Activated CD4-positive, alpha-beta memory T cell treated with anti-CD3 and anti-CD28 coated beads for 36 hours (primary cell): ENCODE measurements at places on chromosomes 2 and 18. TPM values are rescaled to one million over a fixed set of nuclear protein-coding genes. Genes with fewer than 3 reads are reported as not detected.
A peak's percentile ranks its signal among the peaks of the same experiment; 100 is the strongest.

Gene TUBA3D
- not detected for total RNA-seq

Gene SCYGR4
- not detected for total RNA-seq

Gene RNU2-63P
- 25.7 TPM for total RNA-seq

Gene DAW1
- not detected for total RNA-seq

Gene REG3G
- not detected for total RNA-seq

Gene SRD5A2
- not detected for total RNA-seq

Gene LONRF2
- not detected for total RNA-seq

DNA sequence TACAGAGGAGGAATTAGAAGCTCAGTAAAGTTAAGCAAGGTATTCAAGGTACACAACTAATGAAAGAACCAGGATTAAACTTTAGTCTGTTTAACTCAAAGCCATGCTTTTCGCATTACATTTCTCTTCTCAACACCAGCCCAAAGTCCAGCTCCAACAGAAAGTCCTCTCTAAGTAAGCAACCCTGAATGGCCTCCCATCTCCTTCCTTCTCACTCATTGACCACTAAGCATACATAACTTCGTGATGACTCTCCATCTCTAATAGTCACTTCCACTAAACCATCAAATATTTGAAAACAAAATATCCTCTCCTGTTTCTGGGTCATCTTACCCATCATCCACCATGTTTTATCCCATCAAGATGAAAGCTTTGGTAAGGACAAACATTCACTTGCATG, 219.8 kb downstream of the RAD51AP2 start:
- DNase-seq, result no peak

- no peak for DNase-seq
Measured at GRCh38 chr2:27838502-27838901, 51.7 kb downstream of the RBKS start.

DNA sequence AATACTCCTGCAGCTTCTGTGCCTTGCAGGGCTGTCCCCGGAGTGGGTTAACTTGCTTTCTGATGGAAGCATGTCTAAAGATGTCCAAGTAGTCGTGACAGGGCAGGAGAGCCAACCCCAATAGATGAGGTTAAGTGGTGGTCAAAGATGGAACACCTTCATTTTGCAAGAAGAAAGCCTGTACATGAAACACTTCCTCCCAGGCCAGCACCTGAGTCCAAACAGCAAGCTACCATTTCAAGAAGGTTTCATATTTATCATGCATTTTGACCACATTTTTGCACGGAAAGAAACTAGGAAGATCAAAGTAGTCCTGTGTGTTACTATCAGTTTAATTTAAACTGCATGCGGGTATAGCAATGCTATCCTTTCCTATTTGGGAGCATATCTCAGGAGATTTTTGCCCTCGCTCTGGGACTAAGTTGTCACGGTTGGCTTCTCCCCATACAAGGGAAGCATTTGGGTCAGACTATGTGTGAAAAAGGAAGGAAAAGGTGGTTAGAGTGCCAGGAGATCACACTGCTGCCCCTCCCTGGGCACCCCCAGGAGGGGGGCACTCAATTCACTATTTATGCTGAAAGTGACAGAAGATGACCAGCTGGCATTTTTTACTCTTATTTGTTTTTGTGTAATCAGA, 187.6 kb downstream of the ZNF521 start:
- no peak for DNase-seq

DNA sequence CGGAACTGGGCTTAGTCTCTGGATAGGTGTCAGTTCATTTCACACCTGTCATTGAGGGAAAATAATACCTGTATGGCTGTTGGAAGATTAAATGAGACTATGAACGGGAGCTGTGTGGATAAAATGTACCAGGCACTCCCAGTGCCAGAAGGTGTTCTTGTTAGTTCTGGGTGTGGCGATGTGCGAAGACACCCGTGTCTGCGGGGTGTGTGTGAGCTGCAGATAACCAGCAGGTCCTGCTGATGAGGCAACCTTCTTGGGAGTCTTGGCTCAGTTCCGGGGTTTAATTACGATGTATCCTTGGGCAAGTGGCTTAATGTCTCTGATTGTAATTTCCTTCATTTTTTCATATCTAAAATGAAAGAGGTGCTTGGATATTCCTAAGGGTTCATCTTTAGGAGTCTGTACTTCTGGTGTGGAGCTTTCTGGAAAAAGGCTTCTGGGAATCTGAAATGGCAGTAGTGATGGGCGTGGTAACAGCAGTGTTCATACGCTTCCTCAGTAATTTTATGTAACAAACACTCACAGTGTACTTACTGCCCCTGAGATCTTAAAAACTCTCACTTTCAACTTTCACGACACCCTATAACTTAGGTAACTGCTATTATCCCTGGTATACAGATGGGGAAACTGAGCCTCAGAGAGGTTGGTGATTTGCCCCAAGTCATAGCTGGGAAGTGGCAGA, 35.0 kb downstream of the NEDD4L start:
- DNase-seq, result no peak

DNA sequence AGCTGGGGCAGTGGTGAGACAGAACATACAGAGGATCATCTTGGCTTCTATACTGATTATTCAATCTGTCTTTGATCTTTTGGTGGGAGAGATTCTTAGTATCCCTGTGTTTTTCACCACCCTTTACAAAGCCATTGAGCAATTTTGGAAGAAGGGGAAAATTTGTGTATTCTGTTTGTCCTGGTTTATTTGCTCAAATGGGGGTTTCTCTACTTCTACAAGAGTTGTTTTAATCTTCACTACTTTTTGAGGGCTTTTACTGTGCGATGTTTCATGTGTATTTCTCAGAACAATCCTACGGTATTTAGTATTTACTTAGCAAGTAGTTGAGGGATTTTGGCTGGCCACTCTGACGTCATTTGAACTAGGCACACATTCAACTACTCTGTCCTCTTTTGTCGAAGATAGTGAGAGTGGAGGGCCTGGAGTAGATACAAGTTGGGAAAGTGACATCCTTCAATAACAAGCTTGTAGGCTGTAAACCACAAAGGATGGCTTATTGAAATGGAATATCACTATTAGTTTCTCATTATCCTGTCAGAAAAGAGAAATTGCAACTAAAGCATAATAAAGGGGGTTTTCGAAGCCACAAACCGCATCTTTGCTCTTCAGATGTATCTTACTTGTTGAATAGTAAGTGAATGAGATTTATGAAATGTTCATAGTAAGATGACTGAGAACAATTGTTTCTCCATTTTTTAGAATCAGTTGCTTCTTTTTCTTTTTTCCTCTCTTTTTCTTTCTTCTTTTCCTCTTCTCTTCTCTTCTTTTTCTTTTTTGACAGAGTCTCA, 24.8 kb downstream of the FMNL2 start:
- no peak for DNase-seq

GRCh38 chr2:86037141-86037794, 68.4 kb downstream of the POLR1A start:
- peak; percentile 81 for DNase-seq

DNA sequence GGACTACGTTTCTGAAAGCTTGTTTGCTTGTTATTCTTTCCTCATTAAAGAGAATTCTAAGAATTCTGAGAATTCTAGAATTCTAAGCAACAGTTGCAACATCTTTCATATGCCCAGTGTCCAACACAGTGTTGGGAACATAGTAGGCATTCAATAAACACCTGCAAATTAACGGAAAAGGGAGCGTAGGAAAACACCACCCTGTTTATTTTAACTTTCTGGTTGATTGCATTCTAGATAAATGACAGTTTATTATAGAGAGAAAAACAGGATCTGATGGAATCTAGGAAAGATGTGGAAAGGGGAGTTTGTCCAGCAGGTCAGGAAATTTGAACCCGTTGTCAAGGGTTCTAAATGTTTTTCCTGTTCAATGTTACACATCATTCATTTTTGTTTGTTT, 24.2 kb upstream of the EFEMP1 start:
- DNase-seq, result no peak

GRCh38 chr2:112712903-112713584, 7.8 kb upstream of the NT5DC4 start:
- peak; percentile 78 for DNase-seq

GRCh38 chr2:69932596-69932922, 17.6 kb downstream of the MXD1 start:
- no peak for DNase-seq
